Calu3 (cell line): ENCODE measurements at places on chromosomes 4 and X. TPM values are rescaled to one million over a fixed set of nuclear protein-coding genes. Genes with fewer than 3 reads are reported as not detected.

The PROM1 gene
- total RNA-seq: 43.8 and 73.9 TPM in 2 replicates

The NHSL2 gene
- total RNA-seq: 0.09 and 0.27 TPM in 2 replicates

The TSPAN6 gene
- 69.1 and 70.6 TPM in 2 replicates for total RNA-seq

The YY2 gene
- total RNA-seq: 4.6 and 4.7 TPM in 2 replicates

The CTAG2 gene
- not detected in 2 replicates for total RNA-seq

- peaks cover 8% of the 10 kb centered on the region for H3K4me1 ChIP-seq
- H3K4me3 ChIP-seq: no peak overlapping the region
- H3K36me3 ChIP-seq: no peaks in the 10 kb centered on the region
- H3K27ac ChIP-seq: no peak overlapping the region
- no peaks in the 10 kb centered on the region for H3K27me3 ChIP-seq
- no peak for DNase-seq
Observed at GRCh38 chr4:27057662-27058061, 197.0 kb downstream of the STIM2 start.

- H3K36me3 ChIP-seq: no peaks in the 10 kb centered on the region
- H3K27ac ChIP-seq: no peak overlapping the region
- H3K4me1 ChIP-seq: peaks cover 9% of the 10 kb centered on the region
- no peak for DNase-seq
Observed at GRCh38 chrX:110052303-110052702, 49.4 kb downstream of the TMEM164 start.
